ENCODE measurements at places on chromosomes 5 and 9.

DNA sequence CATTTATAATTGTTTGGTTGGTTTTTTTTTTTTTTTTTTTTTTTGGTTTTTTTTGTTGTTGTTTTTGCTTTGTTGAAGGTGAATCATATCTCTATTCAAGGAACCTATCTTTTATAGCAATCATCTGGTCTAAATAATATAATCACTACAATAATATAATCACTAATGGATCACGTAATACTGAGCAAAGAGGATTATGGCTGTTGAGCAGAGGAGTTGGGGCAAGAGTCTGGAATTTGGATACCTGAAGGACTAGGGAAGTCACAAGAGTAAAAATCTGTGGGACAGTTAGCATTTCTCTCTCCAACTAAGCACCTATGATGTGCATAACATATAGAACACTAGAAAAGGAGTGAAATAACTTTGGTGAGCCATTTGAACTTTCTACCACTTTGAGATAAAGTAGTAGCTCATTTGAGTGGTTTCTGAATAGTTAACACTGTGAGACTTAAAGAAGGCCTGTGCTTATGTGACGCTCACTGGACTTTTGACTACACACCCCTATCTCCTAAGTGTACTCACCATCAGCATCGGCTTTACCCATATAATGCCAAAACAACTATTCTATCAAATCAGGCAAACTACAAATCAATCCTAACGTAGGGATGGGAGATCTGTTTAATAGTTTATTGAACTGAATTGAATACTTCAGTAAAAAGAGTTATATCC, 564.9 kb upstream of the TUSC1 start:
- no peak for DNase-seq

- DNase-seq = no peak
These were observed 53.5 kb upstream of the MCCC2 start for GRCh38 chr5:71533615-71534014.

GRCh38 chr5:180852495-180852894, 8.6 kb downstream of the ZFP62 start:
- no peak for DNase-seq

DNA sequence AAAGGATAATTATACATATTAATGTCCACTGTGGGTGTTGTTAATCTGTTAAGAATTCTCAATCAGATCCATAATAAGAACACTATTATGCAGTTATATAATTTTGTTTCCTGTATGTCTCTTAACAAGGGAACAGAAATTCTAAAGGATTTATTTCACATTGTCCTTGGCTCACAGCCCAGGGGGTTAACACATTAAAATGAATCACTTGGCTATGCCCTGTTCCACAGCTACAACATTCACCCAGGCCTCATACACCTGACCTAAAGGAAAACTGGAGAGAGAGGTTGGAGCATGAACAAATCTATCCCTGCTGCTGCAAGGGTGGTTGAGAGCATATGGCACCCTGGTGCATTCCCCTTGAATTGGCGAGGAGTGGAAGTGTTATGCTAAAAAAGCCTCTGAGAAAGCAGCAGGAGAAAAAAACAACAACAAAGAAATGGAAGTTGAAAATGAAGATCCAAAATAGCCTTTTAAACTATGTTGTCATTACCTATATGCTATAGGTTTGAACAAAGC, 116.0 kb downstream of the KCNN2 start:
- DNase-seq = no peak

DNA sequence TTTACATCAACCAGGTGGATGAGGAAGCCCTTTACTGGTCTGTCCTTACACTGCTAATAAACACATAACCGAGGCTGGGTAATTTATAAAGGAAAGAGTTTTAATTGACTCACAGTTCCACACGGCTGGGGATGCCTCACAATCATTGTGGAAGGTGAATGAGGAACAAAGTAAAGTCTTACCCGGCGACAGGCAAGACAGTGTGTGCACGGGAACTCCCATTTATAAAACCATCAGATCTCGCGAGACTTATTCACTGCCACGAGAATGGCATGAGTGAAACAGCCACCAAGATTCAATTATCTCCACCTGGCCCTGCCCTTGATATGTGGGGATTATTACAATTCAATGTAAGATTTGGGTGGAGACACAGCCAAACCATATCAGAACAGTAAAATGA, 67.3 kb upstream of the GRAMD2B start:
- DNase-seq = no peak

- no peak for DNase-seq
These were observed 231.6 kb downstream of the SLF1 start for GRCh38 chr5:94849821-94850736.

- no peak for DNase-seq
These were observed 16.1 kb downstream of the CKMT2 start for GRCh38 chr5:81249240-81249639.

DNA sequence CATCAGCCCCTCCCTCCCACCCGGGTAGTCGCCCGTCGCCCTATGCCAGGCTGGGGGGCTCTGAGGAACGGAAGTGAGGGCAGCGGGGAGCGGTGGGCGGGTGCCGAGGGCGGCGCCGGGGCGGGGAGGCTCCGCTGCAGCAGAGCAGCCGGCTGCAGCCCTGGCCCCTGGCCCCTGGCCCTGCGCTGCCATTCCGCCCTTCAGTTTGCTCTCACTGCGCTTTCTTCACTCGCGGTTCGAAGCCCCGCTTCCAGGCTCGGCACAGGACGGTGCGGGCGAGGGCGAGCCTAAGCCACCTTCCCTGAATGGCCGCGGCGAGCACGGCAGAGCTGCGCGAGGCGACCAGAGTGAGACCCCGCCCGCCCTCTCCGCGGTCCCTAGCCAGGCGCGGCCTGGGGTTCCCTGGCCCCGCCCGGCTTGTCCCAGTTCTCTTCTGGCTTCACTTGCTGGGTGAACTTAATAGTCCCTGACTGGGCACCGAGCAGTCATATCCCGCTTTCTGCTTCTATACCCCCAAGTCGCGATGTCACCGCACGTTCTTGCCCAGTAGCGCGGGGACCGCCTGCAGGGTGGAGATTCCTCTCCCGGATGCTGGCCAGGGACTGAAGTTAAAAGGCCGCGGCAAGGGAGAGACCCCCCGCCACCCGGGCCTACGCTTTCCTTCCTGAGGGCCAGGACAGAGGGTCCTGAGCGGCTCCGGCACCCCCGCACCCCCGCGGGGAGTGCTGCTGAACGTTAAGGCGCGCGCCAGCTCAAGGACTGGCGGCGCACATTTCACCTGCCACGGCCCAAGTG, 623 bp upstream of the TRIM36 start:
- DNase-seq = no peak

GRCh38 chr5:140073296-140073695, 30.2 kb upstream of the NRG2 start:
- DNase-seq = no peak

GRCh38 chr5:113608113-113608596, 94.7 kb downstream of the YTHDC2 start:
- no peak for DNase-seq

DNA sequence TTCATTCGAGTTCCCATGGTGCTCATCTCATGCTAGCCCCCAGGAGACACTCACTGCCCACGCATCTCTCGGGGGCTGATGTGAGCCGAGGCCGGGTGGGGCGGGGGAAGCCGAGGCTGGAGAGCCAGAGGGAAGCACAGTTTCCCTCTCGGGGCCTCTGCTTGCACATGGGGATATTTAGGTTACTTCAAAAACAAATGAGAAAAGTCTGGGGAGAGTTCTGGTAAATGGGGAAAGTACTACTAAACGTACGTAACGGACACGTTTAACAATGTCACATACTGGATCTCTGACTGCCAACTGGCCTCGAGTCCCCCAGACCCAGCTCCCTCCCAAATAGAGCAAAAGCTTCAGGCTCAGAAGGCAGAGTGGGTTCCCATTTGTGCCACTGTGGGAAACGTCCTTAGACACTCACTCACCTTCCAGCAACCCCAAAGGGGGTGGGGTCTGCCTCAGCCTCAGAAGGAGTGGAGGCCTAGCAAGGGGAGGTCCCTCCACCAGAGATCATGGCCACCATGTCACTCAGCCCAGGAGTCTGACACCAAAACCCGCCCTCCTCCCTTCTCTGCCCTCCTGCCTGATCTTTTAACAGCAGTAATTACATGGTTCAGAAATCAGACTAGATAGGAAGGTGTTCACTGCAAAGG, 33.8 kb upstream of the NTNG2 start:
- DNase-seq = no peak
